ENCODE measurements at places on chromosomes 3 and 15.

DNA sequence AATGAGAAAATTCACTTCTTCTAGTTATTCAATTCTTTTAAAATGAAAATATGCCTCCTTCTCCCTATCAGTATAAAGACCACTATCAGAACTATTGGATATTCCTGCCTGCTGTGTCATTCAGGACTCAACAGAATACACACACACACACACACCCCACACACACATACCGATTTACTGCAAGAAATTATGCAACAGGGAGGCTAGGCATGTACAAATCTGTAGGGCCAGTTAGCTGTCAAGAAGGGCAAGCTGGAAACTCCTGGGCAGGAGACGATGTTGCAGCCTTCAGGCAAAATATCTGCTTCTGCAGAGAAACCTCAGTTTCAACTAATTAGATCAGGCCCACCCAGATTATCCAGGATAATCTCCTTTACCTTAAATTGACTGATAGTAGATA is 13.9 kb upstream of the RYR3 start:
- DNase-seq: no peak

- no peak for DNase-seq
Observed at GRCh38 chr3:183541235-183541655, 14.3 kb downstream of the KLHL6 start.

- DNase-seq: no peak
Observed at GRCh38 chr15:64187396-64188191, 24.8 kb upstream of the PPIB start.

- DNase-seq: no peak
Observed at GRCh38 chr15:95840004-95840403, 490.5 kb upstream of the NR2F2 start.

DNA sequence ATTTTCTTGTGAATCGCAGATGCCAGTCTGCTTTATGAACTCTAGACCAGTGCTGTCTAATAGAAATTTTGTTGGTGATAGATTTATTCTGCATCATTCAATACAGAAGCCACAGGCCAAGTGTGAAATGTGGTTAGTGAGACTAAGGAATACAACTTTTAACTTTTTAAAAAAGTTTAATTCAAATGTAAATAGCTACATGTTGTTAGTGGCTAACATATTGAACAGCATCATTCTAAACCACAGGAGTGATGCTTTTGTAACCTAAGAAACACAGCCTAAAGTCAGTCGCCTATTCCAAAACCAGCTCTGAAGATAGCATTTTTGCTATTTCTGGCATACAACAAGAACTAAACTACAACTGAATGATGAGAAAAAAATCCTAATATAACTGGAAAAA is 164.8 kb upstream of the CBLB start:
- no peak for DNase-seq

DNA sequence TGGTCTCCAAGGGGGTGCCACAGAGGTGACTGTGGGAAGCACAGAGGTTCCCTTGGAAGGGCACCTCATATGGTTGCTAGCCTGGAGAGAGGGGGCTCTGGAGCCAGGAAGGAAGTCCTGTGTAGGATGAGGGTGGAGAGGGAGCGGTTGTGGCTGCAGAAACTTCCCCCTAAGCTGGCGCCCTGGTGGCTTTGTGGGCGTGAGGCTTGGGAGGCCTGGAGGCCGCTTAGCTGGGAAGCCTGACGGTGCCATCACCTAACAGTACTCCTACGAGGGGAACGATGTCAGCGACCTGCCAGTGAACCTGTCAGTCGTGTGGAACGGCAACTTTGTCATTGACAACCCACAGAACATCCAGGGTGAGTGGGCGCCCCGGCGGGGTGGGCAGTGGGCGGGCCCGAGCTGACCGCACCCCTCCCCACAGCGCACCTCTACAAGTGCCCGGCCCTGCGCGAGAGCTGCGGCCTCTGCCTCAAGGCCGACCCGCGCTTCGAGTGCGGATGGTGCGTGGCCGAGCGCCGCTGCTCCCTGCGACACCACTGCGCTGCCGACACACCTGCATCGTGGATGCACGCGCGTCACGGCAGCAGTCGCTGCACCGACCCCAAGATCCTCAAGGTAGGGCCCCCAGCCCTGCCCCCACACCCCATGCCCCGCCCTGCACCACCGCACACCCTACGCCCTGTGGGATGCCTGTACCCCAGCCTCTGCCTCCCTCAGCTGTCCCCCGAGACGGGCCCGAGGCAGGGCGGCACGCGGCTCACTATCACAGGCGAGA is 31.0 kb downstream of the PLXNA1 start:
- DNase-seq: no peak

GRCh38 chr3:130661140-130661891 is 85.3 kb downstream of the PIK3R4 start:
- DNase-seq: no peak

DNA sequence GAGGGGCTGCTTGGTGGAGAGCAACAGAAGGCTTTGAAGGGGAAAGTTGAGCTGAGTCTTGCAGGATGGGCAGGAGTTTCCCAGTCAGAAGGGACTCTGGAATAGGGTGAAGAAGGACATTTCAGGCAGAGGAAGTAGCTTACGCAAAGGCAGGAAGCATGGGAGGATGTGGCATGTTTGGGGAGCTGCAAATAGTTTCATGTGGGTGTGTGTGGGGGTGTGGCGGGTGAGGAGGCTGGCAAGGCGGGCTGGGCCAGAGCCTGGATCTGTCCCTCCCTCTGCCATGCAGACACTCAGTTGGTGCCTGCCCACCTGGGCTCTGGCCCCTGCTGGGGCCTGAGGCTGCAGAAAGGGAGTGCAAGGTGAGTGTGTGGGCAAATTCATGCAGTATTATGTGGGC is 10.4 kb downstream of the TEX264 start:
- DNase-seq: no peak

- DNase-seq: no peak
Observed at GRCh38 chr3:123388811-123389627, 59.9 kb downstream of the ADCY5 start.

DNA sequence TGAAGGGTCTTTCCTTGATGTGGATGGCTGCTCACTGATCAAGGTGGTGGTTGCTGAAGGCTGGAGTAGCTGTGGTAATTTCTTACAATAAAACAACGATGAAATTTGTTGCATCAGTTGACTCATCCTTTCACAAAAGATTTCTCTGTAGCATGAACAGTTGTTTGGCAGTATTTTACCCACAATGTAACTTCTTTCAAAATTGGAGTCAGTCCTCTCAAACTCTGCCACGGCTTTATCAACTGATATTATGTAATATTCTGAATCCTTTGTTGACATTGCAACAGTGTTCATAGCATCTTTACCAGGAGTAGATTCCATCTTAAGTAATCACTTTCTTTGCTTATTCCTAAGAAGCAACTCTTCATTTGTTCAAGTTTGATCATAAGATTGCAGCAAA is 252.6 kb downstream of the UBE2E2 start:
- no peak for DNase-seq

- DNase-seq: no peak
Observed at GRCh38 chr15:60469893-60470641, 8.9 kb downstream of the ICE2 start.

DNA sequence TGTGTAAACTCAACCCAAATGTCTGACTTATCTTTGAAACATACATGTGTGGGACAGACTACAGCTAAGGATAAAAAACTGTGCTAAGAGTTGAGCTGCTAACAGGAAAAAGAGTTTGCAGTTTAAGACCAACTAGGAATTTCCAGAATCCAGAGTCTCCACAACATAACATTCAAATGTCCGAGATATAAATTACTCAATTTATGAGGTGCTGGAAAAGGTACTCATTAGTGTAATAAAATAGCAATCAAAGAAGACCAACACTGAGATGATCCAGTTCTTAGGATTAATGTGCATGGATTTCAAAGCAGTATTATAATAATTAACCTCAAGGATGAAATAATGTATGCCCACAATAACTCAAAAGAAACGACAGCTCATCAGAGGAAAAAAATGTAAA is 426.5 kb upstream of the KCNMB2 start:
- no peak for DNase-seq

GRCh38 chr3:141334627-141335250 is 33.6 kb upstream of the ZBTB38 start:
- DNase-seq: no peak

DNA sequence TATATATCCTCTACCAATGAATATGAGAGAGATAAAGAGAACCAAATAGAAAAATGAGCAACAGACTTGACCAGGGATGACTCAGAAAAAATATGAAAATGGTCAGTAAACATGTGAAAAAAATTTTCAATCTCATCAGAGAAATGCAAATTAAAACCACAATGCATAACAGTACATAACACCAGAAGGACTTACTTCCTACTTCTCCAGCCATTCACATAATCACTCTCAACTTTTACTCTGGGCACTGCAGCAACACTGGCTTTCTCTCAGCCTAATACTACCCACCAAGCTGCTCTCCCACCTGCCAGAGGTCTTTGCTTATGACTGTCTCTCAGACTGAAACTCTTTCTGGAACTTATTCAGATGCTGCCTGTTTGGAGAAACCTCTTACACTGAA is 49.4 kb downstream of the DPH6 start:
- no peak for DNase-seq

DNA sequence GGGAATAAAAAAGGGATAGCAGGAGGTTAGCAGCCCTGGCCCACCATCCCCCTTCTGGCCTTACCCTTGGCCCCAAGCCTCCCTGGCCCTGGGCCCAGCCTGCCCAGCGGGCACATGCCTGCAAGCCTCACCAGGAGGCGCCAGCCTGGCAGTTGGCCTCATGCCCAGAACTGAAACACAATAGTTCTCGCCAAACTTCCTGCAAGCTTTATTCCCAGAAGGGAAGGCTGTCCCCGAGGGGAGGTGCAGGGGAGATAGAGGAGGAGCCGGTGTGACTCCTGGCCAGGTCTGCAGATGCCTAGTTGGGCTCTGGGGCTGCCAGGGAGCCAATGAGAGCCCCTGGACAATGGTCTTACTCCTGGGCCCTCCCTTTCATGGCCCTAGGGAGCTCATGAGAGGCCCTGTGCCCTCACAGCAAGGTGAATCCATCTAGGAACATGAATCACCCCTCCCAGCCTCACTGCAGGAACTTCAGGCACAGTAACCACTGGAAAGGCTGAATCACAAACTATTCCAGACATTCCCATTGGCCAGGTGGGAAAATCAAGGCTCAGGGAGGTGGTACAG is 4.0 kb downstream of the CCDC33 start:
- DNase-seq: peak; percentile 95

GRCh38 chr3:70853161-70853944 is 540.9 kb upstream of the MDFIC2 start:
- DNase-seq: no peak

- no peak for DNase-seq
Observed at GRCh38 chr15:41919201-41919820, 25.5 kb upstream of the SPTBN5 start.

GRCh38 chr3:84943379-84943778 is 15.4 kb upstream of the CADM2 start:
- DNase-seq: no peak

DNA sequence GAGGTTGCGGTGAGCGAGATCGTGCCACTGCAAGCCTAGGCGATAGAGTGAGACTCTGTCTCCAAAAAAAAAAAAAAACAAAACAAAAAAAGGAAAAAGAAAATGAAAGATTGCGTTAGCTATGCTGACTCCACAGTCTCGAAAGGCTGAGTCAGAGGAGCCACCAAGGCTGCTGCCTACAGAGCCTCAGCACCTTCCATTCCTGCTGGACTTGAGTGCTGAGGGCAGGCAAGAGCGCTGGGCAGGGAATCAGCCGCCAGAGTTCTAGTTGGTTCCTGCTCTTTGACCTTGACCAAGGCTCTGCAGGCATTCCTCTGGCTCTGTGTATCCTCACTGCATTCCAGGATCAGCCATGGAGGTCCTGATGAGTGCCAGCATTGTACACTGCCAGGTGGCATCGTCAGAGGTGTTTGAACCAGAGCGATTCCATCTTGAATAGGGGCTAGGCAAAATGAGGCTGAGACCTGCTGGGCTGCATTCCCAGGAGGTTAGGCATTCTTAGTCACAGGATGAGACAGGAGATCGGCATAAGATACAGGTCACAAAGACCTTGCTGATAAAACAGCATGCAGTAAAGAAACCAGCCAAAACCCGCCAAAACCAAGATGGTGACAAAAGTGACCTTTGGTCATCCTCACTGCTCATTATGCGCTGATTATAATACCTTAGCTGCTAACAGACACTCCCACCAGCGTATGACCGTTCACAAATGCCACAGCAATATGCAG is 5.9 kb downstream of the MESP2 start:
- no peak for DNase-seq

- DNase-seq: no peak
Observed at GRCh38 chr3:61828184-61828874, 267.0 kb downstream of the PTPRG start.

DNA sequence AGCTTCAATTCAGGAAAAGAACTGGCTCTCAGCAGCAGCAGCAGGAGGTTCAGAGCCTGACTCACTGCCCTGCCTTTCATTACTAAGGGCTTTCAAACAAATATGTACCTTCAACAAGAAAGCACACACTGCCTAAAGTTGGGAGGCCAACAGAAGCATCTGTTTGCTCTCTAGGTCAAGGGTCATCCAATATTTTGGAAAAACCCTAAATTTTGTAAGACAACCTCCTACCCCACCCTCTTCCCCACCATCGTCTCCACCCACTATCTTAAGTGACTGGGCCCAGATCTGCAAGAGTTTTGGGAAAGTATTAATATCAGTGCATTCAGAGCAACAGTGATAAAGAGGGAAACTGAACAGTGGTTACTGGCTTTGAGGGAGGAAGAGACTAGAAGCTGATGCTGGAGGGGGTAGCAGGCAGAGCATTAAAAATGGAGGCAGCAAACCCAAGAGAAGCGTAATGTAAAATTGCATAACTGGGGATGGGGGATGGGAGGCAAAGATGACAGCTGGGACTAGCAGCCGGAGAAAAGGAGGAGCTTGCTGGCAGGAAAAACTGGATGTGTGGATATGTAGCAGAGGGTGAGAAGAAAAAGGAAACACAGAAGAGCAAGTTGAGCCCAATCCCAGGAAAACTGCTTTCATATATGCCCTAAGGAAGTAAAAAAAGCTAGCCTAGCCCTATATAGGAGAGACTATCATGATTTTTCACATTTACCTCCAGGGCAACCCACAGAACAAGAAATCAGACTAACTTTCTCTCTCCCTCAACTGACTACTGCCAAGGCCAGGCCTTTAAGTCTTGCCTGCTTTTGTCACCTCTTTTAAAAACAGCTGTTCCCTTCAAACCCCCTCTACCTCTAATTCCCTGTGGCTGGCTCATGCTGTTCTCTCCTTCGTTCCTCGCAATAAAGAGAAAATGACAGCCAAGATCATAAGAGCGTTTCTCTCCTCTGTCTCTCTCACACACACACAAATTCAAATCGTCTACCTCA is 31.4 kb downstream of the NPTN start:
- no peak for DNase-seq

GRCh38 chr3:197420115-197420514 is 121.7 kb upstream of the DLG1 start:
- no peak for DNase-seq

- DNase-seq: no peak
Observed at GRCh38 chr15:67745073-67746006, 80.0 kb upstream of the SKOR1 start.

DNA sequence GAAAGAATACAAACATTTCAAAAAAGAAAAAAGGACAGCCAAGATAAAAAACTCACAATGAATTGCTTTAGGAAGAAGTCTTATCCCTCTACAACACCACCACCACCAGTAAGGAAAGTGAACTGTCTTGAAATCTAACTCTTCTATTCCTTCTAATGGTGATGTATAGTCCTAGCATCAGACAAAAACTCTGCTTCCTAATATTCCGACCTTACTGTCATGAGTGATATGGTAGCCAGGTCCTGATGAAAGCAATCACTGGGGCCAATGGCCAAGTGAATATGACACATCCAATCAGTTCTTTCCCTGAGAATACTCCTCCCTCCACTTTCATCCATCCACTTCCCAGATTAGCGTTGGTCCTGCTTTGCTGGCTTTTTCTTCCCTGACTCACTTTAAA is 14.8 kb downstream of the GK5 start:
- DNase-seq: no peak
